ENCODE measurements at places on chromosomes 1 and 21. TPM values are rescaled to one million over a fixed set of nuclear protein-coding genes. Genes with fewer than 3 reads are reported as not detected.

- no peaks in the 10 kb centered on the region for H3K36me3 ChIP-seq
- H3K4me3 ChIP-seq = no peak overlapping the region
- DNase-seq = no peak
- H3K27ac ChIP-seq = no peak overlapping the region
- H3K27me3 ChIP-seq = no peaks in the 10 kb centered on the region
Measured at GRCh38 chr1:224541901-224542630, 74.1 kb upstream of the CNIH3 start.

DAB1 gene
- under 0.01 TPM for total RNA-seq

DNA sequence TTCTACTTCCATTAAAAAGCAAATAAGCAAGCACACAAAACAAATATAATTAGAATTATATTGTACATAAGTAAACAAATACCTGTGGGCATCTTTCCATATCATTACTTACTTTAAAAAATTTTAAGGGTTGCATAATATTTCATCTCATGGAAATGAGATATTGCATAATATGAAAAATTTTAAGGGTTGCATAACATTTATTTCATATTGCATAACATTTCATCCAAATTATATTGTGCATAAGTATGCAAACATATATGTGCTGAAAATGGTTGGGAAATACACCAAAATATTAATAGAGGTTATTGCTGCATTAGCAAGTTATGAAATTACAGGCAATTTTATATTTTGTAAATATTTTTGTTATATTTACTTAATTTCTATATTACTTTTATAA is 213.7 kb downstream of the KCNH1 start:
- H3K4me3 ChIP-seq = no peak overlapping the region
- H3K27ac ChIP-seq = no peak overlapping the region
- no peaks in the 10 kb centered on the region for H3K36me3 ChIP-seq

RCSD1 gene
- 8.2 TPM for total RNA-seq

OPRD1 gene
- total RNA-seq = not detected

DNA sequence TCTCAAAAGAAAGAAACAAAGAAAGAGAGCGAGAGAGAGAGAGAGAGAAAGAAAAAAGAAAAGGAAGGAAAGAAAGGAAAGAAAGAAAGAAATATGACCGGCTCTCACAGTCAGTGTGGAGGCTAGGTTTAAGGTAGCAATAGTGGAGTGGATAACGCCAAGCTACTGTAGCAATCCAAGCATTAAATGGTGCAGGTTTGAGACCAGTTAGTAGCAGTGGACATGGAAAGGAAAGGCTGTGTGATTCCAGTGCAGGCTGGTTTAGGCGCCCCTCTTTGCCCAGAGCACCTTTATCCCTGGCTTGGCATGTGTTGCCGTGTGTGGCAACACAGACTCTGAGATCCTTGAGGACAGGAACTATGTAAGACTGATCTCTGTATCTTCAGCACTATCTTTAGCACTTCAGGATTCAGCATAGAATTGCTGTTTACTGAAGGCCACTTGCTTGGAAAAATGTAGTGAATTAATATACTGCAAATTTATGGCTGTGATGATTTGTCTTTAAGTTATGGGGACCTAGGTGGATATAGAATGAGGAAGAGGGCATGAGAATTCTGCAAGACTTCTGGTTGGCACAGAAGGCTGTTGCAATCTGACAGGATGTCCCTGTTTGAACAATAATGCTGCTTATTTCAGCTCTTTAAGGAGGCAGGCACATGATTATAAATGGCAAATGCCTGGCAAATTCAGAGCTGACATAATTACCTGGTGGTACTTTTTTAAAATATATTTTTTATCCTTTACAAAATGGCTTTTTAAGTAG is 10.8 kb upstream of the OSBPL9 start:
- no peaks in the 10 kb centered on the region for H3K36me3 ChIP-seq
- H3K27me3 ChIP-seq = no peaks in the 10 kb centered on the region
- H3K4me3 ChIP-seq = no peak overlapping the region
- no peak for DNase-seq

GRCh38 chr1:213345621-213346020 is 294.6 kb downstream of the RPS6KC1 start:
- H3K27me3 ChIP-seq = no peaks in the 10 kb centered on the region
- H3K4me3 ChIP-seq = no peak overlapping the region
- H3K27ac ChIP-seq = no peak overlapping the region
- no peak for DNase-seq

- peak overlapping the region; percentile 39 for H3K4me3 ChIP-seq
- peaks cover 100% of the 10 kb centered on the region for H3K4me1 ChIP-seq
- peak overlapping the region; percentile 86 for H3K27ac ChIP-seq
- H3K27me3 ChIP-seq = no peaks in the 10 kb centered on the region
- H3K36me3 ChIP-seq = no peaks in the 10 kb centered on the region
Measured at GRCh38 chr1:156123356-156124196, 9.1 kb downstream of the LMNA start.

DNA sequence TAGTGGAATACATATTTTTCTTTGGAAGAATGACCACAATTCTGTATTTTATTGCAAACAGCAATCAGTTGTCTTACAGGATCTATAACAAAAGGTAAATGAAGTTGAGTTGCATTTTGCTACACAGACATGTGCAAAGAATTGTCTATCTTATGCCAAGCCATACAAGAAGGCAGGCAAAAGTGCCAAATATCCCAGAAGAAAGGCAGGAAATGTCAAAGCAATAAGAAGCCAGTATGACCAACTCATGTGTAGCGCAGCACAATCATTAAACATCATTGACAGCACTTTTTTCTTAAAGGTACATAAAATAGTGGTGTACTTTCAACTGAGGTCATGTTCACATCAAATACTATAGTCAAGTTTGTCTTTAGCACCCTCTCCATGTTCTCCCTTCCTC is 42.7 kb downstream of the NIBAN1 start:
- no peak overlapping the region for H3K4me3 ChIP-seq
- no peak overlapping the region for H3K27ac ChIP-seq
- no peaks in the 10 kb centered on the region for H3K27me3 ChIP-seq

IPO13 gene
- 17.9 TPM for total RNA-seq

AJAP1 gene
- not detected for total RNA-seq

FCRL1 gene
- total RNA-seq = not detected

DNA sequence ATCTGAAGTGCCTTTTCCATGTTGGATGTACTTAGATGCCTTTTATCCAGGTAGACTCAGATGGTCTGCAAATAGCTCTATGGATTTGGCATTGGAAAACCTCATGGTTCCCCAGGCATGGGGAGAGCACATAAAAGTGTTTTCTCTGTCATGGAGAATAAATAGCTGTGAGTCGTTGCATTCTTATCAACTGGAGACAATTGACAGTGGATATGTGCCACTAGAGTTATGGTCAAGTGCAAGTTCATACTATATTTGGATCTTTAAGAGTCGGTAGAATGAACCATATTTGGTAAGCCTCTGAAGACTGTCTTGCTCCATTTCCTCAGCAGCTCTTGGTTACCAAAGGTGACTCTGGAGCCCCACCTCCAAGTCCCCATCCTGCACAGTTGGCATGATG is 83.7 kb downstream of the ROR1 start:
- no peak for DNase-seq
- H3K4me3 ChIP-seq = no peak overlapping the region
- no peaks in the 10 kb centered on the region for H3K27me3 ChIP-seq
- no peaks in the 10 kb centered on the region for H3K36me3 ChIP-seq
- H3K4me1 ChIP-seq = no peaks in the 10 kb centered on the region
- no peak overlapping the region for H3K27ac ChIP-seq
